ENCODE measurements at places on chromosomes 6 and 20.

DNA sequence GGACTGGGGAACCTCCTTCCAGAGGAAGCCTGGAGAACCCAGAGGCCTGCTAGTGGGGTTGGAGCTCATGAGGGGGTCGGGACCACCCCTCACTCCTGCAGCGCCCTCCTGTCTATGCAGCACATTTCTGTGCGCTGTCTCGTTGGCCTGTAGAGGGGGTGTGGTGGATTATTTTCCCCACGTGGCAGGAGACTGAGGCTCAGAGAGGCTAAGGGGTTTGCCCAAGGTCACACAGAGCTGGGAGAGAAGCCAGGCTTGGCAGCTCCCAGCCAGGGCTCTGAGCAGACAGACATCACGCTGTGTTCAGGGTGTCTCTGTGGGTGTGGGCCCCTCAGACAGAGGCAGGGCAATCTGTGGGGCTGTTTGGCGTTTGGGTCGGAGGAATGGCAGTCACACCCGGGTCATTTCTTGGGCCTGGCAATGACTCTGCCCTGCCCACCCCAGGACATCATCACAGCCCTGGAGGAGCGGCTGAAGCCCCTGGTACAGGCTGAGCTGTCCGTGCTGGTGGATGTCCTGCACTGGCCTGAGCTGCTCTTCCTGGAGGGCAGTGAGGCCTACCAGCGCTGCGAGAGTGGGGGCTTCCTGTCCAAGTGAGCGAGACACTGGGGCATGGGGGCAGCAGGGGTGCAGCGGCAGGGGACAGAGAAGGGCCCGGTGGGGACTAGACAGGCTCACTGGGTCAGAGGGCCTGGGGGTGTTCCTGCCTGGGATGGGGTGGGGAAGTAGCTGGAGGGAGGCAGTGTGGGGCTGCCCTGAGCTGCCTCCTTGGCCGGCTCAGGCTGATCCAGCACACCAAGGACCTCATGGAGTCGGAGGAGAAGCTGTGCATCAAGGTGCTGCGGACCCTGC, 27.7 kb downstream of the UQCC2 start:
- H3K27ac ChIP-seq, result no peak overlapping the region
- H3K36me3 ChIP-seq, result peaks cover 55% of the 10 kb centered on the region

DNA sequence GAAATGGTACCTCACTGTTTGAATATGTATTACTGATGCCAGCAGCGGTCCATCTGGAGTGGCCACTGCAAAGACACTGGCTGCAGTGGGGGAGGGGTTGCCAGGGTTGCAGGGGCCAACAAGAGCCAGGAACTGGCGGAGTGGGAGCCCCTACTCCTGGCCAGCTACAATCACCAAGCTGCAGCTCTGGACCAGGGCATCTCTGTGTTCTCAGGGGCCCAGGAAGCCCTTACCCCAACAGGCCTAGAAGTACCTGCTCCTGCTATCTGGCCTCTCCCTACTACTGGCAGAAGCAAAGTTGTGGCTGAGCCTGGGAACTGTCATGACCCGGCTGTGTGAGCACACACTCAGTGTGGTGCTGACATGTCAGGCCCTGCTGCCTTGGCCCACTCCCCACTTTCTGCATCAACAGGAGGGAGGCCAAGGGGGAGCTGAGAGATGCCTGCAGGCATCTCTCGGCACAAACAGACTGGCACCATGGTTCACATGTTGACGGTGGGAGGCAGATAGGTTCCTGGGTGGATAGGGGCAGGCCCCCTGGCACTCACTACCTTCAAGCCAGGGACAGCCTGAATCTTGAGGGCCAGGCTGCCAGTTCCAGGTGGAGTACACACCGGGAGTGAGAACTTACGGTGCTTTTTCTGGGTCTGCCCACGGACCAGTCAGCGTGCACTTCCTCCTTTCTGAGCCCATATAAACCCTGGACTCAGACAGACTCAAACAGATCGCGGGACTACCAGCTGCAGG, 1188.0 kb downstream of the GRIK2 start:
- no peak overlapping the region for H3K4me3 ChIP-seq
- H3K36me3 ChIP-seq, result peaks cover 6% of the 10 kb centered on the region
- H3K4me1 ChIP-seq, result no peaks in the 10 kb centered on the region

GRCh38 chr6:140897804-140898573, 1234.7 kb upstream of the GJE1 start:
- no peaks in the 10 kb centered on the region for H3K27me3 ChIP-seq
- H3K4me3 ChIP-seq, result no peak overlapping the region
- no peak for DNase-seq
- H3K36me3 ChIP-seq, result peaks cover 65% of the 10 kb centered on the region
- H3K4me1 ChIP-seq, result peaks cover 7% of the 10 kb centered on the region

- no peaks in the 10 kb centered on the region for H3K36me3 ChIP-seq
- H3K27ac ChIP-seq, result no peak overlapping the region
- DNase-seq, result no peak
- no peak overlapping the region for H3K4me3 ChIP-seq
- H3K27me3 ChIP-seq, result no peaks in the 10 kb centered on the region
Observed at GRCh38 chr6:11473008-11473740, 64.4 kb upstream of the TMEM170B start.

DNA sequence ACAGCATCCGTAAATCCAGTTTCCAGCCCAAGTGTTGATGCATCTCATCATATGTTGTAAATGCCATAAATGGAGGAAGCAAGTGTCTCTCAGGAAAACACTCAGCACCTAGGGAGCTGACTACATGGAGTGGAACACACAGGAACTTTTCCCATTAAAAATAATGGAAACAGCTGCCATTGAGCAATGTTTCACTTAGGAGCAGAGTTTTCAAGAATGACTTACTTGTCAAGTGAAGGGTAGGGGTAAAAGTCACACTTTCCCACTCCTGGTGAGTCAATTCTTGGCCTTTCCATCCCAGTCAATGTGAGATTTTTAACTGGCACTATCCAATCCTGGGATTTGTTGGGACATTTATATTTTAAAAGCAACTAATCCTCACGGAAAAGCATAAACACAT, 119.4 kb upstream of the ASF1A start:
- no peaks in the 10 kb centered on the region for H3K36me3 ChIP-seq
- H3K4me3 ChIP-seq, result no peak overlapping the region
- peaks cover 11% of the 10 kb centered on the region for H3K4me1 ChIP-seq
- H3K27me3 ChIP-seq, result no peaks in the 10 kb centered on the region
- DNase-seq, result no peak
- H3K27ac ChIP-seq, result no peak overlapping the region

GRCh38 chr20:2469991-2470422, 582 bp downstream of the SNRPB start:
- peaks cover 50% of the 10 kb centered on the region for H3K36me3 ChIP-seq
- H3K27me3 ChIP-seq, result no peaks in the 10 kb centered on the region
- H3K4me3 ChIP-seq, result peak overlapping the region; percentile 99
- peaks cover 33% of the 10 kb centered on the region for H3K4me1 ChIP-seq

- no peaks in the 10 kb centered on the region for H3K27me3 ChIP-seq
- no peaks in the 10 kb centered on the region for H3K36me3 ChIP-seq
Observed at GRCh38 chr6:42368181-42368580, 83.5 kb downstream of the TRERF1 start.

GRCh38 chr6:126367849-126368248, 27.9 kb downstream of the CENPW start:
- H3K4me3 ChIP-seq, result no peak overlapping the region
- H3K27ac ChIP-seq, result no peak overlapping the region
- no peaks in the 10 kb centered on the region for H3K27me3 ChIP-seq
- H3K4me1 ChIP-seq, result no peaks in the 10 kb centered on the region
- peaks cover 7% of the 10 kb centered on the region for H3K36me3 ChIP-seq

DNA sequence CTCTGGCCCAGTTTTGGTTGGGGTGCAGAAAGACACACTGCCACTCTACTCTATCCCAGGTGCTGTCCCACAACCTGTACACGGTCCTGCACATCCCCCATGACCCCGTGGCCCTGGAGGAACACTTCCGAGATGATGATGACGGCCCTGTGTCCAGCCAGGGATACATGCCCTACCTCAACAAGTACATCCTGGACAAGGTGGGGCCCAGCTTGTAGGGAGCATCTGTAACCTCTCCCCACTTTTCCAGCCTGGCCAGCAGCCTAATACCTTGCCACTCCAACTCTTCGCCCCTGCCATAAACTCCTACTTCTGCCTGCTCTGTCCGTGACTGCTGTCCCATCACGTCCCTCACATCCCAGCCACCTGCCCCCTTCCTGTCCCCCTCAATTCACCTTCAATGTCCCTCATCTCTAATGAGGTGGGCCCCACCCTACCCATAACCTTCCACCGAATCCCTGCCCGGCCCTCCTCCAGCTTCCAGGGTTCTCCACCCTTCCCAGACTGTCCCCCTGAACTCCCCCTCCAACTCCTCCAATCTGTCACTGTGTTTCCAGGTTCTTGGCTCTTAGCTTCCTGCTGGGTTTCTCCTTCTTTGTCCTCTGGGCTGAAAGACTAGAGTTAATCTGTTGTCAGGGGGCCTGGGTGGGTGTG, 12.1 kb downstream of the DEF6 start:
- DNase-seq, result no peak
- H3K4me1 ChIP-seq, result no peaks in the 10 kb centered on the region
- H3K4me3 ChIP-seq, result no peak overlapping the region
- no peaks in the 10 kb centered on the region for H3K27me3 ChIP-seq
- no peak overlapping the region for H3K27ac ChIP-seq

DNA sequence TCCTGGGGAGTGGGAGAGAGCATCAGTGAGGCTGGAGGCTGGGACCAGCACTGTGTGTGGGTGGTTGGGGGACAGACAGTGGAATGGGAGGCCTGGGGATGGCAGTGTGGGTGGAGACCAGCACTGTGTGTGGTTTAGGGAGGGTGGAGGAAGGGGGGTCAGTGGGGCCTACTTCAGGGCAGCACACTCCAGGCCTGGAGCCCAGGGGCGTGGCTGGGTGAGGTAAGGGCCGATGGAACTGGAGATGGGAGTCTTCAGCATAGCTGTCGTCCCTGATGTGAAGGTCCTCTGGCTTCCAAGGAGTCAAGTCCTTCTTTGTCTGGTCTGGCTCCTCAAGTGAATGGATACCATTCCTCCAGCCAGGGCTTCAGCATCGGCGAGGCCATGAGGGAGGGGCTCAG, 18.6 kb downstream of the KCNK17 start:
- H3K4me1 ChIP-seq, result peaks cover 42% of the 10 kb centered on the region
- H3K27me3 ChIP-seq, result peaks cover 7% of the 10 kb centered on the region
- no peak overlapping the region for H3K4me3 ChIP-seq
- H3K27ac ChIP-seq, result no peak overlapping the region
- H3K36me3 ChIP-seq, result no peaks in the 10 kb centered on the region

DNA sequence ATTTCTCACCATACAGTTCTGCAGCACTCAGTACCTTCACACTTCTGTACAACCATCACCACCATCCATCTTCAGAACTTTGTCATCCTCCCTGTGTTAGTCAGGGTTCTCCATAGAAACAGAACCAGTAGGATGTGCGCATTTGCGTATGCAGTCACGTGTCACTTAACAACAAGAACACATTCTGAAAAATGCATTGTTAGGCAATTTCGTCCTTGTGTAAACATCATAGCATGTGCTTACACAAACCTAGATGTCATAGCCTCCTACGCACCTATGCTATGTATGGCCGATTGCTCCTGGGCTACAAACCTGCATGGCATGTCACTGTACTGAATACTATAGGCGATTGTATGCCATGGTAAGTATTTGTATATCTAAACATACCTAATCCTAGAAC, 66.2 kb upstream of the PTPRT start:
- no peak overlapping the region for H3K4me3 ChIP-seq
- peaks cover 7% of the 10 kb centered on the region for H3K4me1 ChIP-seq
- no peaks in the 10 kb centered on the region for H3K27me3 ChIP-seq

DNA sequence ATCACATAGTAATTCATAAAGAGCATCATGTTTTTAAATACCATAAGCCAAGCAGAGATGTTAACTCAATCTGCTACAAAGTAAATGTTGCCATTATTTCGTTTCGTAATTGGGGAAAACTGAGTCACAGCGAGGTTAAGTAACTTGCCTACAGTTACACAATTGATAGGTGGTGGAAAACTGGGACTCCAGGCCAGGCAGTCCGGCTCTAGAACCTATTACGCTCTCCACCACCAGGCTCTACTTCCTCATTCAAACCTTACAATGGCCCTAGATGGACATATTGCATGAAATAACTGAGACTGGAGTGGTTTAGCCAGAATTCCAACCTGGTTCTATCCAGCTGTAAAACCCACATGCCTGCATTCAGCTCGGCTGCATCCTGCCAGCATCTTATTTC, 58.2 kb downstream of the LINC00237 start:
- H3K4me1 ChIP-seq, result peaks cover 10% of the 10 kb centered on the region
- no peak for DNase-seq
- H3K27ac ChIP-seq, result no peak overlapping the region

- no peaks in the 10 kb centered on the region for H3K36me3 ChIP-seq
- no peak overlapping the region for H3K27ac ChIP-seq
- H3K4me3 ChIP-seq, result no peak overlapping the region
- no peaks in the 10 kb centered on the region for H3K27me3 ChIP-seq
- DNase-seq, result no peak
- H3K4me1 ChIP-seq, result peaks cover 2% of the 10 kb centered on the region
Observed at GRCh38 chr6:82906951-82907350, 158.7 kb downstream of the UBE3D start.

DNA sequence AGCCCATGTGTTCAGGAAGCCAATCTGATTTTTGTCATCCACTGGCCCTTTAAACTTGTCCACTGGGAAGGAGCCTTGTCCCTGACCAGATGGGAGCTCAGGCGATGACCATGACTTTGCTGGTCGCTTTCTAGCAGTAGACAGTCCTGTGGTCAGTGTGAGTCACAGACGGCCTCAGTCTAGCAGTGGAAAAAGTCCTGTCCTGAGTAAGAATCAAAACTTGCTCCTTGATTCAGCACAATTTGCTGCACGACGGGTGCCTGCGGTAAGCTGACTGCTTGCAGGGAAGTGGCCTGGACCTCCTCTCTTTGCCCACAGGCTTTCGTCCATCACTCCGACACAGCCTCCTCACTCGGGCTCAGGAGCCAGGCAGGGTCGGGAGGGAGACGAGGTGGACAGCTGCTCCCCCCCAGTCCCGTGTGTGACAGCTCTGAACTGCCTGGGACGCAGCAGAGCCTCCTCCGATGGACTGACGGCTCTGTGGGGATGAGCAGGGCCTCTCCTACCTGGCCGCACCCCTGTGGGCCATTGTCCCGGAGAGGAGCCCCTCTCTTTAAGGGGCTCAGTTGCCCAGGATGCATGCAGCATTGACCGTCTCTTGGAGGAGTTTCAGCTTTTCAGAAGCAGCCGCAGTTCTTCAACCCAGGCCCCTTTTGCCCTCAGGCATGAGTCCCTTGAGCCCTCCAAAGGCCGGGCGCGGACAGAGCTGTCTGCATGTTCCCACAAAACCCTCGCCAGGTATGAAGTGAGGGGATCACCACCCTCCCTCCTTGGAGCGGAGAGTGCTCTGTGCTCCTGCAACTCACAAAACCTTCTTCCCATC, 209.2 kb downstream of the ANKRD60 start:
- H3K36me3 ChIP-seq, result peaks cover 2% of the 10 kb centered on the region
- no peaks in the 10 kb centered on the region for H3K4me1 ChIP-seq
- no peak overlapping the region for H3K27ac ChIP-seq
- H3K27me3 ChIP-seq, result no peaks in the 10 kb centered on the region
- H3K4me3 ChIP-seq, result no peak overlapping the region

- H3K4me1 ChIP-seq, result peaks cover 11% of the 10 kb centered on the region
- no peak overlapping the region for H3K4me3 ChIP-seq
- no peak overlapping the region for H3K27ac ChIP-seq
- no peaks in the 10 kb centered on the region for H3K27me3 ChIP-seq
- no peak for DNase-seq
Observed at GRCh38 chr20:46831633-46832011, 63.0 kb upstream of the EYA2 start.
